Fibroblast of skin of abdomen (primary cell): ENCODE measurements at places on chromosomes 5 and 9.

DNA sequence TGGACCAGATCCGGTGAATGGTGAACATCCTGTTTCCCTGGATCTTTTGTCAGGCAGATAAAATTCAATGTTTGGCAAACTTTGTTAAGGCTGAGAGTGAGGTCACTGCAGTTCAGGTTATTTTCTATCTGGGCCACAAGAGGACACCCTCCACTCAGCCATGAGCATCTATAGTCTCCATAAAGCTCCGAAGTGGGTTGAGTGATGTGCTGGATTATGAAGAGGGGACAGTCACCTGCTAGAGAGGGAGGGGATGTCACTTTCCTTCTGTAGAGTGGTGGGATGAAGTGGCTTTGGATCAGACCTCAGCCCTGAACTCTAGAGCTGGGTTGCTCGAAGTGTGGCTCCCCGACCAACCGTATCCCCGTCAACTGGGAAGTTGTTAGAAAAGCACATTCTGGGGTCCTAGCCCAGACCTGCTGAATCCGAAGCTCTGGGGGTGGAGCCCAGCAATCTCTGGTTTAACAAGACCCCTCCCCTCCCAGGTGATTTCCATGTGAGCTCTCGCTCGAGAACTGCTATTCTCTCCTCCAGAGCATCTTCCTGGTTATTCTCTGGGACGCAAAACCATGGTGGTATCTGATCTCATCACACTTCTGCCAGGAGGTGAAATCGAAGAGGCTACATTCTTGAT, 31.8 kb upstream of the FGF1 start:
- peak; percentile 71 for DNase-seq

DNA sequence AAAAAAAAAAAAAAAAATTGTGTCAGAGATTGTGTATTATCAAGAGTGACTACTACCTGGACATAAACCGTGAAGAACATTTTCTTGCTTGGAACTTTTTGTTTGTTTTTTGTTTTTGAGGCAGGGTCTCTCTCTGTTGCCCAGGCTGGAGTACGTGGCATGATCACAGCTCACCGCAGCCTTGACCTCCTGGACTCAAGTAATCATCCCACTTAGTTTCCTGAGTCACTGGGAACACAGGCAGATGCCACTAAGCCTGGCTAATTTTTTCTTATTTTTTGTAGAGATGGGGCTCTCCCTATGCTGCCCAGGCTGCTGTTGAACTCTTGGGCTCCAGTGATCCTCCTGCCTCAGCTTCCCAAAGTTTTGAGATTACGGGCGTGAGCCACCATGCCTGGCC, 25.8 kb downstream of the DCP2 start:
- DNase-seq = no peak

GRCh38 chr9:15485836-15486666, 24.7 kb downstream of the PSIP1 start:
- DNase-seq = peak; percentile 21

GRCh38 chr9:129667850-129668249, 2.4 kb downstream of the PRRX2 start:
- DNase-seq = no peak

DNA sequence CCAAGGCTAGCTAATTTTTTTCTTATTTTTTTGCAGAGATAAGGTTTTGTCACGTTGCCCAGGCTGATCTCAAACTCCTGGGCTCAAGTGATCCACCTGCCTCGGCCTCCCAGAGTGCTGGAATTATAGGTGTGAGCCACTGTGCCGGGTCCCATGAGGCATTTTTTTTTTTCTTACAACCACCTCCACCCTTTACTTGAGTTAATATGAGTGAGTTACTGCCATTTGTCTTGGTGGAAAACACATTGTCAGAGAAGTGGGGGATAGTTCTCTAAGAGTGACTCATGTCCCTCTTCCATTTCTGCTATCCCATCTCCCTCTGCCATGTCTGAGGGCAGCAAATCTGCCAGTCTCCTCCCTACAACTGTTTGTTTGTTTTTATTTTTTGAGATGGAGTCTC, 163.4 kb upstream of the CLINT1 start:
- no peak for DNase-seq

GRCh38 chr5:41542183-41542582, 31.8 kb upstream of the PLCXD3 start:
- no peak for DNase-seq

GRCh38 chr9:116497095-116497890, 189.8 kb upstream of the TRIM32 start:
- DNase-seq = peak; percentile 49

DNA sequence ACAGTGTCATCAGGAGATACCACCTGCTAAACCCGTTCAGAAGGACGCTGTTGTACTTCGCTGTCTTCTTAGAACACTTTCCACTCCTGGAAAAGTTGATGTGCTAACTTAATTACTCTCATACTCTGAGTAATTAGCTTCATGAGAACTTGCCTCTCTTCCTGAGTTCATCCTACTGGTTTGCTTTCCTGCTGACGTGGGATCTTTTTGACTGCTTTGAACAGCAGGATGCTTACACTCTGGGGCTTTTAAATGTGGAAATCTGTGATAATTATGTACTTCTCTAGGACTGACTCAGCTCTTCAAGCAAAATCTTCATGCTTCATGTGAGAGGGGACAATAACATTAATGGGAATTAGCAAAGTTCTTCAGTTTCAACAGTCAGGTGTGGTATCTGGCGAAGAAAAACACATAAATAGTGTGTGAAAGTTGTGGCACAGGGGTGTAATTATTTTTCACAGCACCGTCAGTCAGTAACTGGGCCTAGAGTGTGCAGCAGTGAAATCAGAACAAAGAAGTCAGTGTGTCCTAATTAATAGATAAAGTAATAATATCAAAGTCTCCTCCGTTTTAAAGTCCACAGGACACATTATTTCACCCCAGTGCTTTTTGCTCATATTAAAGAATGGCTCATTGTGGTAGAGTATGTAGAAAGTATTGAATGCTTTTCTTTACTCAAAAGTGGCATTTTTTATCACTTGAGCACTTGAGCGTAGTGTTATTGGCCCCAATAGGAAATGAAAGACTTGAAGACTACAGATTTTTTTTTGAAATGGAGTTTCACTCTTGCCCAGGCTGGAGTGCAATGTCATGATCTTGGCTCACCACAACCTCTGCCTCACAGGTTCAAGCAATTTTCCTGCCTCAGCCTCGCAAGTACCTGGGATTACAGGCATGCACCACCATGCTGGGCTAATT, 140.9 kb upstream of the DMRT1 start:
- no peak for DNase-seq

DNA sequence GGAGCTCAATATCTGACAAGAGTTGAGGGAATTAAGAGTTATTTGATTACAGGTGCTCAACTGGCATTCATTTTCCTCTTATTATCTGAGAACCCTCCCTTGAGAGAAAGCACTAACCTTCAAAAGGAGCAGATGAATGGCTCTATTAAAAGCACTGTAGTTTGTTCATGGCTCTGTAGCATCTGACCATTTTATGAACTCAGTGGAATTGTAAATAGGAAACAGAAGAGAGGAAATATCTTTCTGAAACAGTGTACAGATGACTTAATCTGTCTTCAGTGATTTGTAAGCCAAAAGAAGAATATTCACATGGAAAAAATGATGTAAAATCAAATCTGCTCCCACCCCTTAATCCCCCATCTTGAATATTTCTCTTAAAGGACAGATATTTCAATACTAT, 810.4 kb upstream of the GRAMD2B start:
- no peak for DNase-seq

- no peak for DNase-seq
Measured at GRCh38 chr5:60229691-60230185, 336.2 kb upstream of the PDE4D start.

- DNase-seq = no peak
Measured at GRCh38 chr5:95080030-95080429, 204.9 kb downstream of the MCTP1 start.

DNA sequence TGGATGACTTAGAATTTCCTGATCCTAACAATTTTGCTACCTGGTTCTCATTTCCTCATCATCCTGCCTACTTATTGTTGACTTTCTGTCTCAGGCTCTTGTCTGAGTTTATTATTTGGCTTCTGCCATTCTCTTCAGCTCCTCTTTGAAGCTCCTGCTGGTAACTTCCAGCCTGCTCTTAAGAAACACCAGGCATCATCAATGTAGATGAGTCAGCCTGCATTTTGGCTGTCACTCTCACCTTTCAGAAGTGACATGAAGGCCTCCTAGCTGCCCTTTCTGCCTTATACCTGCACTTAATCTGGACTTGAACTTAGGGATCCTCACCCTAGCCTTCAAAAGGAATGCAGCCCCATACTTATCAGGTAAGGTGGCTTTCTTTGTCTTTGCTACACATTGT, 551.8 kb upstream of the ZNF608 start:
- no peak for DNase-seq

DNA sequence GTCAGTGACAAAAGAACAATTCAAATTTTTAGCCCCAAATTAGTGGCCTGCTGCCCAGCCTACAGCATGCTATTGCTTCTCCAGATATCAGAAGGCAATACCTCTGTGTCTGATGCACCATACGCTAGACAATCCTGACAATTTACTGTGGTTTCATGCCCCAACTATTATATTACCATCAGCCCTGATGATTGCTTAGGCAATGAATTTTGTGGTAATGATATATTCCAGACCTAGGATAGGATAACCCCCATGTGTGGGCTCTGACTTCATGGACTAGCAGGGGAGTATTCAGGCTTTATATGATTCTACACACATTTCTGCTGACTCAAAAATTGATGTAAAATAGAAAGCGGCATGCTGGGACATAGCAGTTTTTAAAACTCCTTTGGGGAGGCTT, 168.7 kb upstream of the FST start:
- peak; percentile 62 for DNase-seq

DNA sequence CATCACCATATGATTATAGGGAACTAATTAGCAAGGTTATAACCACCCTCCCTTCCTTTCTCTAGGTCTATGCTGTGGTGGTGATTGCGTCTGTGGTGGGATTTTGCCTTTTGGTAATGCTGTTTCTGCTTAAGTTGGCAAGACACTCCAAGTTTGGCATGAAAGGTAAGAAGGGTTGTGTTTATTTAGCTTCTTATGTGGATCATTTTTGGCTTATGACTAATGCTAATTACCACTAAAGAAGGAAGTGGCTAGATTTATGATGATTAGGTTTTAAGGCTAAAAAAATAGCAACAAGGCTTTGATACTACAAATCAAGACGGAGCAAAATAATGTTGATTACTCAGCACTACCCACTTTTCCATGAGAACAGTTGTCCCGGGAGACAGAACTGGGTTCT, 82.4 kb downstream of the NTRK2 start:
- DNase-seq = peak; percentile 9

DNA sequence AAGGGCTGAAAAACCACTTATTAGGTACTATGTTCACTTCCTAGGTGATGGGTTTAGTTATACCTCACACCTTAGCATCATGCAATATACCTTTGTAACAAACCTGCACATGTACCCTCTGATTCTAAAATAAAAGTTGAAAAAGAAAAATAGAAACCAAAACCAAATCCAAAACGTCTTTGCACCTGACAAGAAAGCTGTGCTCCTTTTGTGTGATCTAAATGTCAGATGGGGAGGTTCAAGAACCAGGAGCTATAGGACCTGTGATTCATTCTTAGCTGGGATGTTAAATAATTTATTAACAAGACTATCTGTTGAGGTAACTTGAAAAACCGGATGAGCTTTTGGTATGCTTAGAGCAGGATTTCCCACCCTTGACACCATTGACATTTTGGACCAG, 16.9 kb upstream of the TNFSF15 start:
- no peak for DNase-seq

- no peak for DNase-seq
Measured at GRCh38 chr9:89845321-89845720, 240.5 kb downstream of the GADD45G start.

GRCh38 chr5:109483395-109483971, 73.7 kb upstream of the PJA2 start:
- no peak for DNase-seq

- no peak for DNase-seq
Measured at GRCh38 chr5:17665836-17666235, 31.6 kb downstream of the TAF11L14 start.

DNA sequence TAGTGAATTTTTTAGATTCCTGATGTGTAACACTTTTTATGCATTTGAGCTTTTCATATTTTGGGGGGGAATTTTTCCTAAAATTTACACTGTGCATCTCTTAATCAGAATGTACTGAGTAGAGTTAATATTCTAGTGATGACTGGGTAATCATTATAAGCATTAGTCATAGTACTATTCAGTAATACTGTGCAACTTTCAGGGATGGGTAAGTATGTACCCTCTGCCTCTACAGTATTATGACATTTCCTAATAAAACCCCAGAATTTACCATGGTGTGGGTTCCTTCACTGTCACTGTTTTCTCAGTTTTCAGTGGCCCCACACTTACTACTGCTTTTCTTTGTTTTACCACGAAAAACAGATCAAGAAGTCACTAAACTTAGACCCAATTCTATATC, 2.8 kb upstream of the CMYA5 start:
- DNase-seq = peak; percentile 8

DNA sequence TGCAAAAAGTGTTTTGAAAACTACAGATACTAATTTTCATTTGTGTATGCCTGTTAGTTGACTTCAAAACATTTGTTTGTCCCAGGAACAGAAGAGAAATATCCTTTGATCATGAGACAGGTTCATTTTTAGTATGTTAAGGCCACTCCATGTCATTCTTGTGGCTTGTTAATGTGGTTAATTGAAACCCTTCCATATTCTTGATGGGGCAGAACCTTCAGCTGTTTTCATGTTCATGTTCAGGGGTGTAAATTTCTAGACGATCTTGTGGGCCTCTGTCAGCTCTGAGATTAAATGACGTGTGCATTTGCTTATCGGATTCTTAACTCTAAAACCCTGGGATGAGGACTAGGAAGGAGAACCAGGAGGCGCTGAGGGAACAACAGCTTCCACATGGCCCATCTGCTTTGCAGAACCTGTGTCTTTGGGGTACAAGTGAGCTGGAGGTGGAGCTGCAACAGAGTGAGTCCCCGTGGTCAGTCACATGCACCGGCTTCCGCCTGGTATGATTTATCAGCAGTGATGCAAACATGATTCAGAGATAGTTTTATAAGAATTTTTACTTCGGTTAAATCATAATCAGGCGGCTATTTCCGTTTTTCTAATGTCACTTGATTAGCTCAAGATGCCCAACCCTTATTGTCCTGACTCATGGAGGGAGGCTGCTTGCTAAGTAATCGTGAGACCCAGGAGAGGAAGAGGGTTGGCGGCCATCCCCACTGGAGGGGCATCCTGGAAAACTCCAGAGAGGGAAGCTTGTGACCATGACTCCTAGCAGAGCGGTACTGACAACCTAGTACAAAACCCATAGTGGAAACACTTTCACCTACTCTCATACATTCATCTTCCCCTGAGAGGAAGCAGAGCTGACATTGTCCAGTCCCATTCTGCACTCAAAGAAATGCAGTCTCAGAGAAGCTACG, 138.4 kb downstream of the C9orf152 start:
- peak; percentile 91 for DNase-seq
